Ovary (tissue), 10 donors: ENCODE measurements at places on chromosomes 2 and 18. TPM values are rescaled to one million over a fixed set of nuclear protein-coding genes. Genes with fewer than 3 reads are reported as not detected.
A peak's percentile ranks its signal among the peaks of the same experiment; 100 is the strongest.

GRCh38 chr18:58247363-58247834 lies 203.4 kb downstream of the NEDD4L start:
- peak; percentile 25 for DNase-seq
- H3K27ac ChIP-seq, result no peak overlapping the region
- H3K27me3 ChIP-seq, result no peaks in the 10 kb centered on the region

GRCh38 chr2:48767330-48767729 lies 11.8 kb upstream of the LHCGR start:
- H3K27ac ChIP-seq, result no peak overlapping the region
- H3K4me1 ChIP-seq, result no peaks in the 10 kb centered on the region
- DNase-seq, result no peak
- no peaks in the 10 kb centered on the region for H3K27me3 ChIP-seq
- H3K36me3 ChIP-seq, result no peaks in the 10 kb centered on the region
- H3K4me3 ChIP-seq, result no peak overlapping the region

TMEM17 gene
- 2.3 TPM for total RNA-seq

AQP12B gene
- total RNA-seq, result 0.18 TPM
